NCI-H1048 (cell line): ENCODE measurements at places on chromosomes 5 and 9.

DNA sequence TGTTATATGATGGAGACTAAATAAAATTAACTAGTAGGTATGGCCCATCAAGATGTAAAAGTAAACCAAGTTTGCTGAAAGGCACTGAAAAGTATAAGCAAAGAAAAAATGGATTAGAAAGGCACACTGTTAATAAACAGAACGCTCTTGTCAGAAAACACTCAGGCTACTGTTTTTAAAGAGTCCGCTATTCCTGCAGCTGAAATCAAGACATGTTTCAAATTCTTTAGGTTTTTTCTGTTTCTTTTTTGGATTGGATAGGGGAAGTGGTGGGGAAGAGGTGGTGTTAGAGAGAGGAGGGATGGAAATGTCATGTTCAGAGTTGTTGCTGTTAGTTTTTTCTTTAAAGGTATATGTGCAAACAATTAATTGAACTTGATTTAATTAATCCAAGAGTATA is 17.5 kb downstream of the OSTF1 start:
- no peak for DNase-seq

GRCh38 chr5:139394123-139394653 is 716 bp downstream of the PROB1 start:
- DNase-seq = no peak

GRCh38 chr9:136576269-136576626 is 30.4 kb upstream of the NOTCH1 start:
- DNase-seq = no peak

GRCh38 chr5:177128551-177128981 is 5.0 kb upstream of the NSD1 start:
- no peak for DNase-seq

DNA sequence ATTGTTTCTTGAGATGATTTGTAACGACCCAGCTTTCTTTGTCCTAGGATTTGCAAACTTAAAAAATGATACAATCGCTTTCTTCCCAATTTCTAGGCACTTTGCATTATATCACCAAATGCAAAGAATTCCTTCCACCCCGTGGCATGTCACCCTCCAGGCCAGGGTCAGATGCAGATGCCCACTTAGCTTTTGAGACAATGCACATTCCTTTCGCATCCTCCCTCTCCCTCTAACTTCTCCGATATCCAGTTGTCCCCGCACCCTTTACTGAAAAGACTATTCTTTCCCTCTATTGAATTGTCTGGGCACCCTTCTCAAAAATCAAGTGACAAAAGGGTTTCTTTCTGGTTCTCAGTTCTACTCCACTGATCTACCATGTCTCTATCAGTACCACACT is 17.3 kb downstream of the RNF130 start:
- no peak for DNase-seq

DNA sequence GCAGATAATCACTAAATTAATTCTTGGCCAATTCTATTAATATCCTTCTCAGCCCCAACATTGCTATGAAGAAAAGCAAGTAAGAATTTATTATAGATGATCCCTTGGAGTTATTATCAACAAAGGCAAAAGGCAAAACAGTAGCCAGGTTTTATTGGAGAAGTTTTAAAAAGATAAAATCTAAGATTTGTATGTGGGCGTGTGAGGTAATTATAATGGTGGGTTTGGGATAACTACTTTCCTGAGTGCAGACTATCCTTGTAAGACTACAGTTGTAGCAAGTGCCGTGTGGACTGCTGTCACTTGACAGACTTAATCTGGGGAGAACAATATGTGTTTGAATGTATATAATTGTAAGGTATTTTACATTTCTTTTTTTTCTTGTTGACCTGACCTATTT is 23.2 kb downstream of the SLC31A1 start:
- no peak for DNase-seq

- DNase-seq = no peak
These were observed 305.5 kb downstream of the ZSWIM6 start for GRCh38 chr5:61637566-61637965.

- no peak for DNase-seq
These were observed 129.5 kb upstream of the LRRTM2 start for GRCh38 chr5:139004374-139005307.

- no peak for DNase-seq
These were observed 1.7 kb upstream of the RXRA start for GRCh38 chr9:134324359-134325095.
